ENCODE measurements at places on chromosomes 3 and 15.

DNA sequence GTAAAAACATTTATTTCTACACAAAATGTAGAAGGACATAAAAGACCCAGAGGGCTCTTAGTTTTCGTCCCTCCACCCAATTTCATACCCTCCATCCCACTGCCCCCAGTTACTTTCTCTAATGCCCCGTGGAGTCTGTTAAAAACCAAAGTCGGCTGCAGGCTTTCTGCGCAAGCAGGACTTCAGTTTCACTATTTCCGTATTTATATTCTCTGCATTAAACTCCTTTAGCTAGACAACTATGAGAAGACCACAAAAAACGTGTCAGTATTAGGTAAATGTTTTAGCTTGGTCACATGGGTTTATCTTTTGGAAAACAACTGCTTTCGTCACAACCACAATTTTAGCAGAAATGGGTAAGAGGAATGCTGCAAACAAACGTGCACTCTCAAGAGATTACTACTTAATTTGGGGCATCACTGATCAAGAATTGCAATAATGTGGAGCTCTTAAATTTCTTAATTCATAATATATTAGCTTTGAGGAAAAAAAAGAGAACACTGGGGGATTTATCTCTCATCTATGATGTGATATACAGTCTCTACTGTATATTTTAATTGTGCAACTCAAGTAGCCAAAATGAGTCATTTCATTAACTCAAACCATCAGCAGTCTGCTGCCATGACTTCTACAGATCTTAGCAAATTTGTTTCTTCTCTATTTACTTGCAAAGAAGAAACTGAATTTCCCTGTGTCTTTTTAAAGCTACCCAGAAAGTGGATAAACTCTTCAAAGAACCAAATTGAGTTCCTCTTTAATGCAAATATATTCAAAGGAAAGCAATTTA lies 740 bp upstream of the NSMCE3 start:
- DNase-seq = peak; percentile 21

DNA sequence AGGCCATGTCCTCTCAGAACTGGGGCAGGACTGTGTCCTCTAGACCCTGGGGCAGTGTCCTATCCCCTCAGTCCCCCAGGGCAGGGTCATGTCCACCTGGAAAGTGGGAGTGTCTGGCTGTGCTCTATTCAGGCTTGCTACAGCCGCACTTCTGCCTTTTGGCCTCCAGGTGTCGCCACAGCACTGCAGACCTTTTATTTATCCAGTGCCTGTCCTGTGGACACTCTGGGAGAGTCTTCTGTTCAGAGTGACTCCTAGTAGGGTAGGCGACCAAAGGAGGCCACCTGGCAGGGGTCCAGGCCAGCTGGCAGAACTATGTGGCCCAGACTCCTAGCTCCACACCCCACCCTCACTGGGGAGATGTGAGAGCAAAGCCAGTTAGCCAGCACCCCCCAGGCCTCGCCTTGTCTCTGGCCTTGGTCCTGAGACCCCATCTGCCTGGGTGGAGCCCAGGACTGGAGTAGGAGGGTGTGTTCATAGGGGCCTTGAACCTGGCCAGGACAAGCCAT lies 3.9 kb downstream of the TMIE start:
- peak; percentile 84 for DNase-seq

- no peak for DNase-seq
Observed at GRCh38 chr15:87817553-87817952, 439.0 kb downstream of the NTRK3 start.

DNA sequence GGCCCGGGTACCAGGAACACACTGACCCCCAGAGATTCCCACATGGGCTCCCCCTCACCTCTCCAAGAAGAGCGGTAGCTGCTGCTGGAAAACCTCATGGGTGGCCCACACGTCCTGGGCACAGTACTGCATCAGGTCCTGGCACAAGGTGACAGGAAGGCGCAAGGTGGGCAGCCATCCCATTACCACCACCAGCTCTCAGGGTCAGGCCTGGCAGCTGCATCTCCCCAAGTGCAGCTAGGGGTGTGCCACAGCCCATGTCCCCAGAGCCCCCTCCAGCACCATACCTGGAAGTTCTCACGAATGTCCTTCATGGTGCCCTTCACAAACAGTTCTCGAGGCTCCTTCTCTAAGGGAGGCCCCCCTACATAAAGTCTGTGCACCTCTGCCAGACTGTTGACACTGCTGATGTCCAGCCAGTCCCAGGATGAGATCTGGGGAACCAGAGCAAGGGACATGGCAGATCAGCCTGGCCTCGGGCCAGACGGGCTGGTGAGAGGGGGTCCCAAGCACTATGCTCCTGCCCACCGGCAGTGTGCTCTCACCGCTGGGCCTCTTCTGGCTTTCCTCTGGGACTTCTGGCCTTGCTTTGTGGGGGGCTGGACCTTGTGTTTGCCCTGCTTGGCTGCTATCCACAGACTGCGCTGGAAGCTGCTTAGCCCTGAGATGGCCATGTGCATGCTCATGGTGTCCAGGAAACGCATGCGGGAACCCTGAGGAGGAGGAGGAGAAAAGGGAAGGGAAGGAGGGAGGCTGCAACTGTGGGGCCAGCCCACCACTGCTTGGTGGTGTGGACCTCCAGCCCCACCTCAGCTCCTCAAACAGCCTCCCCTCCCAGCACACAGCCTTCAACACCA lies 6.0 kb downstream of the POLG start:
- DNase-seq = peak; percentile 48

DNA sequence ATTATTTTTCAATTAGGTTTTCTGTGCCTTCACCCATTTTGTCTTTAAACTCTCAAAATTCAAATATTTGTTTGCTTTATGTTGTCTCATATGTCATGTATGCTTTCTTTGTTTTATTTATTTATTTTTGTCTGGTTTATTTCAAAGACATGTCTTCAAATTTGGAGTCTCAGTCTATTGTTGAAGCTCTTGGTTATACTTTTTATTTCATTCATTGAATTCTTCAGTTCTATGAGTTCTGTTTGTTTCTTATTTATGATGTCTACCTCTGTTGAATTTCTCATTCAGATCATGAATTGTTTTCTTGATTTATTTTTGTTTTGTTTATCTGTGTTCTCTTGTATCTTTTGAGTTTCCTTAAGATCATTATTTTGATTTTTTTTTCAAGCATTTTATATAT lies 55.6 kb downstream of the AP4E1 start:
- no peak for DNase-seq

- DNase-seq = no peak
Observed at GRCh38 chr3:55458181-55458790, 28.8 kb downstream of the WNT5A start.

GRCh38 chr3:100046986-100047385 lies 67.3 kb downstream of the FILIP1L start:
- DNase-seq = no peak

DNA sequence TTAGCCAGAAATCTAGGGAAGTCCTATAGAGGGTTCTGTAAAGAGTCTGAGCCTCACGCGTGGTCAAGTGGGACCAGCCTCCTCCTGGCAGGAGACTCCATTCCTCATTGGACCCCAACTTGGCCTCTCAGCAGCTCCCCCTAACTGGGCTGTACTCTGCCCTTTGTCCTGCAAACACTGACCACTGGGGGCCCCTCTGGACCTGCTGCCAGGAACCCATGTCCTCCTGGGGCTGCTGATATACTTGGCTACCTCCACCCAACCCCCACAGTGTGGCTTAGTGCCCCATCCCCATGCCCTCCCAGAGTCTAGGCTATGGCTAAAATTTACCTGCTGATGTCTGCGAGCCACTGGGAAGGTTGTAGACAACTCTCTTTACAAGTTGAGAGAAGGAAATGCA lies 62.7 kb downstream of the UBP1 start:
- DNase-seq = no peak

DNA sequence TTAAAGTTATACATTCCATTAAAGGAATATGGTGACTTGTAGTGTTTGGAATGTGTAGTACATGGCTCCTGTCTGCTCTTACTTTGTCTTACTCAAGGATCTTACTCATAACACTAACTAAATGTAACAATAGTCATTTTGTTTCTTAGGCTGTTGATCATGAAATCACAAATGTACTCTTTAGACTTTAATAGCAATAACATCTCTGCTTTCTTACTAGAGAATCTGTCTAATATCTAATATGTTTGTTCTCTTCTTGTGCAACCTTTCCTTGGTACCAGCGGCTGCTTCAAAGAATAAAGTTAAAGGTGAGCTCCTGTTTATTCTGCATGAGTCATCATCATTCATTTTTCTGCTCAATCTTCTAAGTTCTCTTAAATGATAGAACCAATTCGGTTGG lies 767.5 kb downstream of the CADM2 start:
- DNase-seq = no peak

DNA sequence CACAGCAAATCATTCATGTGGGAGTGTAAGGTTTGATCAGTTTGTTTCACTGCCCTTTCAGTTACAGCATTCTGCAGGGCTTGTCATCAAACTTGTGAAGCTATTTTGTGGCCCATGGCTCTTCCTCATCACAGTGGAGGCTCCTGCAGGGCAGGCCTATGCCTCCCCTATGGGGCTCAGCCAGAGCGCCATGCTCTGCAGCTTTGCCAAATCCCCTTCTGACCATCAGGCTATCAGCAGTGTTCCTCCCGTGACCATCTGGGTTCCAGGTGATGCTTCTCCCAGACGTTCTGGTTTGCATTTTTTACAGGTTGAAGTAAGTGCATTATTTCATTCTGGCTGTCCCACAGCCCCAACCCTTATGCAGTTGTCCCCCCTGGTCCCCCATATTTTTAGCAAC lies 28.1 kb upstream of the REC114 start:
- no peak for DNase-seq

GRCh38 chr15:60350108-60350507 lies 47.7 kb downstream of the ANXA2 start:
- DNase-seq = no peak

GRCh38 chr3:37935756-37936666 lies 54.6 kb upstream of the VILL start:
- DNase-seq = no peak

- peak; percentile 90 for DNase-seq
Observed at GRCh38 chr15:65318870-65319356, 14.4 kb downstream of the RNU5B-1 start.

GRCh38 chr3:126672741-126673140 lies 17.8 kb upstream of the TXNRD3 start:
- no peak for DNase-seq

DNA sequence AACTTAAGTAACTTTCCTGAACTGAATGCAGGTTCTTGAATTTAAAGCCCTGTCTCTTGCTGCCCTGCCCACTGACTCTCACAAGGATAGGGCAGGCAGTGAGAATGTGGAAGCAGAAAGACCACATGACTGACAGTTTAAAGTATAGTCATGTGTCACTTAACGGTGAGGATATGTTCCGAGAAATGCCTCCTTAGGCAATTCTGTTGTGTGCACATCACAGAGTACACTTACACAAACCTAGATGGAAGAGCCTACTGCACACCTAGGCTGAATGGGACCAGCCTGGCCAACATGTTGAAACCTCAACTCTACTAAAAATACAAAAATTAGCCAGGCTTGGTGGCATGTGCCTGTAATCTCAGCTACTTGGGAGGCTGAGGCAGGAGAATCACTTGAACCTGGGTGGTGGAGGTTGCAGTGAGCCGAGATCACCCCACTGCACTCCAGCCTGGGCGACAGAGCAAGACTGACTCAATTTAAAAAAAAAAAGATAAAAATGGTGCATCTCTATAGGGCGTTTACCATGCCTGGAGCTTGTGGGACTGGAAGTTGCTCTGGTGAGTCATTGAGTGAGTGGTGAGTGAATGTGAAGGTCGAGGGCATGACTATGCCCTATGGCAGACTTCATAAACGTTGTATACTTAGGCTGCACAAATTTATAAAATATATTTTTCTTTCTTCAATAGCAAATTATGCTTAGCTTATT lies 18.9 kb upstream of the COPG1 start:
- peak; percentile 65 for DNase-seq

GRCh38 chr3:120567370-120568201 lies 28.6 kb upstream of the NDUFB4 start:
- DNase-seq = peak; percentile 71

DNA sequence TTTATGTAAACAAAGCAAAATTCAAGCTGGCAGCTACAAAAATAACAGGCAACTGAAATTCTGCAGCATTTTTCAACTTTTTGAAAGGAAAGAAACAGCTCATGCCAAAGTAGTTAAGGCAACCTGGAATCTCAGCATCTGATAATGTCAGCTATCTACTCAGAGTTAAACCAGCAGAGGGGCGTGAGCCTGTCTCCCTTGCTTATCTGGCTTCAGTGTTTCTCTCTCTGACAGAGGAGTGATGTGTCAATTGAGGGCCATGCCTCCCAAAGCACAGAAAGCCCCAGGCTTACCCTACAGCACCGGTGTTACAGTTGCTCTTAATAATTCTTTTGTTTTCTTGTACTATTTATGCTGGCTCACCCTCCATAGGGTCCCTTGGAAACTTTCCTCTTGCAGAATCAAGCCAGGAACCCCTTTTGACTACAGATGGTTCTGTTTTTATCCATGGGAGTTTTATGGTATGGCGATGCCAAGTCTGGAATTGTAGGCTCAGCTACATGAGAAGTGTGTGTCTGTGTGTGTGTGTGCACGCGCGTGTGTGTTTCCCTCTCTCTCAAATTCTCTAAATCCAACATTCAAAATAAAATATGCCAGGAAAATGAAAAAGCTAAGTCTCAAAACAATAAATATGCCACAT lies 7.3 kb downstream of the TMEM212 start:
- no peak for DNase-seq

- no peak for DNase-seq
Observed at GRCh38 chr3:59695860-59696259, 646.0 kb upstream of the CFAP20DC start.

DNA sequence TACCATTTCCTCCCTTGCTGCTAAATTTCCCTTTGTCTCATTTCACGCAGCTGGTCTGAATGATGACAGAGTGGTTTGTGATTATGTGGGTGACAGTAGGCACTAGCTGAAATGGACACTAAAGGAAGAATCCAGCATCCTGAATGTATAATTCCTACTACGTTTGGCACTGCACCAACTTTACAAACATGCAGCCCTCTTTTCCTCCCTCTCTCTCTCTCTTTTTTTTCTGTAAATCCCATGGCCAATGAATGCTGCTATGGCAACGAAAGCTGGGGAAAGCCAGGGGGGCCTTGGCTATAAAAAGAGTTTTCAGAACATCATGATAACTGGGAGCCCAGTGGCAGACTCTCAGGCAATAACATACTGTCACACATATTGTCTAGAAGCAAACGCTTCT lies 367.2 kb upstream of the AGTR1 start:
- DNase-seq = peak; percentile 18

DNA sequence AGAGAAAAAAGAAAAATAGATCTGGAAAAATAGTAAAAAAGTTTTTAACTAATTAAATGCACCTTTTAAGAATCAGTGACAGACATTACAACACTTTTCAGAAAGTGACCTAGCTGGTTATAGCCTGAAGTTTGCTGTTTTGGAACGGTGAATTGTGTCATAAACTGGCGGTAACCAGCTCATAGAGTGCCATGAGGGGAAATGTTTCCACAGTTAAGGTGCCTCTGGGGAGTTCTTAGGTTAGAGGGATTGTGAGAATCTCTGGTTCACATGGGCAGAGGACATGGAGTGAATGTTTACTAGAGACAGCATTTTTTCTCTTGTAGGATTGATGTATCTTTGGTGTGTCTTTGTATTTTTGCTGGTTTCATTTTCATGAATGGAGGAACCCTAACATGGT lies 2.8 kb downstream of the TBC1D23 start:
- no peak for DNase-seq

DNA sequence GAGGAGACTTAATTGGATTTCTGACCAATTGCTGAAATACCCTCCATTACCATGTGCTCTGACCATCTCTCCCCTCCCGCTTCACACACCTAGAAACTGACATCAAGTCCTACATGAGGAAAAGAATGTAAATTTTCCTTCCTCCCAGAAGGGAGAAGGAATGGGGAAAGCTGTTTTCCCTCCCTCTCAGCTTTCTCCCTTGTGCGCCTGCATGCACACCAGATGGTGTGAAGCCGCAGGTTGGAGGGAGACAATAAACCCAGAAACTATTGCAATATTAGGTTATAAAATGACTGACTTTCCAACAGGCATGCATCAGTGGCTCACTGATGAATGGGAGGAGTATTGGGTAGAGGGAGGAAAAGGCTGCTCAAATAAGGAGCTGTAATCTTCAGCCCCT lies 50.9 kb downstream of the MB21D2 start:
- DNase-seq = no peak

All from Ammon's horn (tissue), 1 donor.